ENCODE measurements at places on chromosomes 6 and 20.

DNA sequence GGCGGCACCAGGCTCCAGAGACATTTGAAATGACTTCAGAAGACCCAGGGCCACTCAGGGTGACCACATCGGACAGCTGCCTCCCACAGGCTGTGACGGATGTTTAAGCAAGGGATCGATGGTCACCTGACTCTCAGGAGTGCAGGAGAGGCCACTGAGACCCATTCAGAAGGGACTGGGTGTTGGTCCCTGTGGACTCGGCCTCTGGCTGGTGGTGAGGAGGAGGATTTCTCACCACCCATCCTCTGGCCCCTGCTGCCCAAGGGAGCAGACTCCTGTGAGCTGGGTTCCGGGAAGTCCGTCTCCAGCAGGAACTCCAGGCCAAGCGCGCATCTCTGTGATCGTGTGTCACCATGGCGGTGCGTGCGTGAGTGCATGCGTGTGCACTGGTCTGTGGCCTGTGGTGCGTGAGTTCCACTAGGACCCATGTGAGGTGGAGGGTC is 25.5 kb downstream of the NPEPL1 start:
- DNase-seq = no peak

DNA sequence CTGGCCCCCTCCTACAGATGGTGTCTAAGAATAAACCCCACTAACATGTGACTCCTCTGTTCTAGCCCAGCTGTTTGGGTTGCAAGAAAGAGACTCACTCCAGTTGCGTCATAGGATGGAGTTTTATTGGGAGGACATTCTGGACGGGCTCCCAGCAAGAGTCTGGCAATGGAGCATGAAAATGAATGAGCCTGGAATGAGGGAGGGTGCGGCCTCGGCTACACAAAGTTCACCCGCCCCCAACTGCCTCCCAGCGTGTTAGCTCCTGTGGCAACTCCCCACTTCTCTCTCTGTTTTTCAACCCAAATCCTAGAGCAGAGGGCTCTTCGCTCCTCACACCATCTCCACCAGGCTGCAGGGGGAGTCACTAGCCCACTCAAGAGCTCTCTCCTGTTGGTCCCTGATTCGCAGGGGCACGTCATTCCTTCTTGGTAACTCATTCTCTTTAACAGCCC is 5.1 kb upstream of the ADAM33 start:
- peak; percentile 55 for DNase-seq

- no peak for DNase-seq
Observed at GRCh38 chr20:24339210-24339641, 130.2 kb upstream of the SYNDIG1 start.

DNA sequence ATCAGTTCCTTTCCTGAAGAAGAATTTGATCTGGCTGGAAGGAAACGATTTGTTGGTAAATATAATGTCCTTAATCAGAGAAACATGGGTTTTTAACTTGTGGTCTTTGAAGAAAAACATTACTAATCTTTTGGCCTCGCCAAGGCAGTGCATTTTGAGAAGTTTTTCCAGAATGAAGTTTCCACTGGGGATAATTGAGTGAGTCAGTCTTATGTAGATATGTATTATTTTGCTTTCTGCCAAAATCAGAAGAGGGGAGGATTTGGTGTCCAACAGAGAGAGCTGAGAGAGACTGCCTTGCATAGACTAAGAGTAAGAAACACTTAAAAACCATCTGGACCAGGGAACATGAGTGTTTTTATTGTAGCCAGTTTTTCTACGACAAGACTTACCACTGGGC is 79.9 kb downstream of the FNDC1 start:
- no peak for DNase-seq

DNA sequence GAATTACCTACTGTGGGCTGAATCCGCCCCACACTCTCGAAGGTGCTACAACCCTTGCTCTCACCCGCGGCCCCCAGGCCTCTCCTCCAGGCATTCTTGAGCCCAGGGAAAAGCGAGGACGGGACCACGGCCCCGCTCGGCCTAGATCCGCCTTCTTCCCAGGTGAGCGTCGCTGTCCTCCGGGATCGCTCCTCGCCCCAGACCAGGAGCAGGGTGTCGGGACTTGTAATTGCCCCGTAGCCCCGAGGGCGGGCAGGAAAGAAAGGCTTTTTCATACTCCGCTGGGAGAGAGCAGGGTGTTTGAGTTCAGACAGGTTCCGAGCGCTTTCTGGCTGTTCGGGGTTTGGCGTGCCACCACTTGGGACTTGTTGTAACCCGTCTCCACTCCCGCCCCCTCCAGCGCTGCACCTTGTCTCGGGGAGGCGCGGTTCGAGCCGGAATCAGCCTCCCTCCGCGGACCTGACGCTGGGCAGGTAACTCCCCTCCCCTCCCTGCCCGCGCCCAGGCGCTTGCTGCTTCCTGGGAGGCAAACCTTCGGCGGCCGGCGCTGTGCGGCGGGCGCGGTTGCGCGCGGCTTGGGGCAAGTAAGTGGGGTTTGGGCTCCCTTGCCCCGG is at the start of gene FAM83B:
Gene FAM83B (plus strand): TSS at position 529 of the 614 bp plus-strand sequence. CDS start 23,476 bp downstream, outside the sequence.
- DNase-seq = no peak

GRCh38 chr6:106757267-106757666 is 127.9 kb downstream of the QRSL1 start:
- DNase-seq = no peak

DNA sequence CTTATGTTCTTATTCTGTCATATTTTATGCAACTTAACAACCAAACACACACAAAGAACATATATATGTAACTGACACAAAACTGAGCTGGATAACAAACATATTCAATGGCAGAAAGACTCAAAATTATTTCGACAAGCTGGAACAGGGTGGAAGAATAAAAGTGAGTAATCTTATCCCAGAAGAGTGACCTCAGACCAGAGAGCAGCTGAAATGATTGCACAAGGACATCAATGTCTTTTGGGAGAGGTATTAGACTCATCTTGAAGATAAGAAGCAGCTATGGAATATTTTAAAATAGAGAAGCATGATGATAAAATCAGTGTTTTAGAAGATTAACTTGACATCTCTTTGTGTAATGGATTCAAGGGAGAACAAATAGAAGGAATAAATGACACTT is 191.6 kb upstream of the PRDM1 start:
- DNase-seq = no peak

GRCh38 chr6:14720411-14721102 is 525.3 kb upstream of the JARID2 start:
- DNase-seq = no peak

GRCh38 chr6:158544428-158544827 is 15.5 kb upstream of the TMEM181 start:
- no peak for DNase-seq

- DNase-seq = no peak
Observed at GRCh38 chr6:88975369-88975768, 12.0 kb upstream of the RNGTT start.

DNA sequence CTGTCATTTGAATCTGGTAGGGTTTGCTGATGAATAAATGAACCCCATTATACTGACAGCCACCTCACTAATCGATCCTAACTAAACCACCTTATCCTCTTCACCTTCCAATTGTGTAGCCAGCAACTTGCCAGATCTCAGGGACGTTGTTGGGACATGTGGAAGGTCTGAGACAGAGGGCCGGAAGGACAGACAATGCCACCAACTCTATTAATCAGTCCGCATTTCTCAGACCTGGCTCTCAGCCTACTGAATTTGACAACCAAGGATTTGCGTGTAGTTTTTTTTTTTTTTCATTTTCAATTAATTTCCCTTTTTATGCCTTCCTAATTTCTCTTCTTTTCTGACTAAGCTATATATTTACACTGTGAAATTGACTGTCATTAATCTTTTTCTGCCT is 122.5 kb downstream of the CARMIL1 start:
- DNase-seq = no peak

GRCh38 chr6:23873161-23873560 is 252.9 kb upstream of the NRSN1 start:
- DNase-seq = no peak

DNA sequence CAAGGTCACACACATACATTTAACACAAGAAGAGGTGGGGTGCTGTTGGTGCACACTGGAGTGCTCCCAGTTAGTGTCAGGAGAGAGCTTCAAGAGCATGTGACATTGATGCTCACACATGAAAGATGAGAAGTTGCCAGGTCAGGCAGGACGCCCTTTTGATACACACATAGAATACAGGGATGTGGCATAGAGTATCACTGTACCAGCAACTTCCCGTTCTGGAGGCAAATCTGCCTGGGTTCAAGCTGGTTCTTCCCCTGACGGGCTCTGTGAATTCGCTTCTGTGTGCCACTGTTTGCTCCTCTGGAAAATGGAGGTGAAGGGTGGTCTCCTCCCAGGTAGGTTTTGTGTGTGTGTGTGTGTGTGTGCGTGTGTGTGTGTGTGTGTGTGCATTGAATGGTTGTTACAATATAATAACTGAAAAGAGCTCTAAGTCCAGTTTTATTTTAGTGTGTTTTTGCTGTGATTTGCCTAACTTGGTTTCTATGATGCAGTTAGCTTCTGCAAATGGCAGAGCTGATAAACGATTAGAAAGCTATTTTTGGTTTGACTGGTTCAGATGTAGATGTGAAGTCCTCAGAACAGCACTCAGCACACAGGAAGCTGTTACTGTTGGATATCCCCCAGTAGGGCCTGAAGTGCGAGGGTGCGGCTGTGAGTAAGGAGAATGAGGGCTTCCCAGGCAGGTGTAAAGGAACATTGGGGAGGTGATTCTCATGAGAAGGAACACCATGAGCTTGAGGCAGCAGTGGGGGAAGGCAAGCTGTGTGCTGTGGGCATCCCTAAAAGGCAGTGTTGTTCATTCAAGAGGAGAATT is 53.4 kb downstream of the HIVEP1 start:
- no peak for DNase-seq

DNA sequence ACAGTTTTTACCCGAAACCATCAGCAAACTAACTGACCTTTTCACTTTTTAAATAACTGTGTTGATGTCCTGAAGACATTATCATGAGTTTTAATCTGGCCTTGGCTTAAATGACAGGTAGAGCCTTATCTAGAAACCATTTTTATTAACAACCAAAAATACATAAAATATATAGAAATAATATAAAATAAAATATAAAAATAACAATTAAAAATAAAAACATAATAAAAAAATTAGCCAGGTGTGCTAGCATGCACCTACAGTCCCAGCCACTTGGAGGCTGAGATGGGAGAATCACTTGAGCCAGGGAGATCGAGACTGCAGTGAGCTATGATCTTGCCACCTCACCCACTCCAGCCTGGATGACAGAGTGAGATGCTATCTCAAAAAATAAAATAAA is 21.6 kb downstream of the HMGN3 start:
- DNase-seq = no peak

GRCh38 chr6:122838060-122838780 is 49.2 kb downstream of the SMPDL3A start:
- peak; percentile 5 for DNase-seq

DNA sequence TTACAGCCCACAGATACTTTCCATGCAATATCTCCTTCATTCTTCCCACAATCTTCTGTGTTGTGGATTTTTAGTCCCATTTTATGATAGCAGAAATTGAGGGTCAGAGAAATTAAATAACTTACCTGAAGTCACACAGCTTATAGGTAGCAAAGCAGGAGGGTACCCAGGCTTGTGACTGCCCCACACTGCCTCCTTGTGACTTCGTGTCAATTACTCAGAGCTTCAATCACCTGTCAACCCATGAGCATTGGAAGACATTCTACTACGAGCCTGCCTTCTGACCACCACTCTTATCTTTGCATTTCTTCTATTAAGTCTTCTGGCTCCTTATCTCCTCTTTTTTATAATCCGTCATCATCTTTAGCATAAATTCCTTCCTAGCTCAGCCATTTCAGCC is 71.6 kb upstream of the NRSN1 start:
- DNase-seq = no peak

GRCh38 chr6:85347812-85348211 is 102.1 kb upstream of the NT5E start:
- DNase-seq = no peak

GRCh38 chr6:51105357-51105756 is 286.7 kb downstream of the TFAP2B start:
- DNase-seq = no peak

DNA sequence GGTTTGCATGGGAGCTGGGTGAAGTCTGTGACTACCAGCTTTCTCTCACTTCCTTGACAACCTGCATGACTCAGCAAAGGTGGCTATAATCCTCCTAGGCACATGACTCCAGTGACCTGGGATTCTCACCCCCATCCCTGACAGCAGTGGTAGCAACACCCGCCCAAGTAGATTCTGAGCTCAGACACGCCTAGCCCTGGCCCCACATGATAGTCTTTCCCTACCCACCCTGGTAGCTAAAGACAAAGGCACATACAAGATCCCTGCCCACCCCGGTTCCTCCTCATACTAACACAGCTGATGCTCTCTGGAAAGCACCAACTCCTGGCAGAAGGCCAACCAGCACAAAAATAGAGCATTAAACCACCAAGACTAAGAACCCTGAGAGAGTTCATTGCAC is 25.9 kb upstream of the CRISP1 start:
- DNase-seq = no peak

DNA sequence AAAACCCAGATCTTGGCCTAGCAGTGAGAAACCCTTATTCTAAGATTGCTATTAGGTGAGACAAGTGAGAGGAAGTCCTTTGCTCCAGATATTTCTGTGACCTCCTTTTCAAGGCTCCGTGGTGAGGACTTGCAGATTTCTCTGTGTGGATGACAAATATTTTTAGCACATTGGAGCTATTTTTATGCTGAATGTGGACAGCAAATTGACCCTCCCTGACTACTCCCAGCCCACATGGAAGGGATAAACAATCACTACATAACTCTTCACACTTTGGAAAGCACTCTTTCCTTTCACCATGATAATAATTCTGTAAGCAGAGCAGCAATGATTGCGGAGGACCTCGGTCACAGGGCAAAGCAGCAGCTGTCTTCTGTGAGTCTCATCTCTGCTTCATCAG is 88.0 kb upstream of the ADGRF1 start:
- DNase-seq = no peak

DNA sequence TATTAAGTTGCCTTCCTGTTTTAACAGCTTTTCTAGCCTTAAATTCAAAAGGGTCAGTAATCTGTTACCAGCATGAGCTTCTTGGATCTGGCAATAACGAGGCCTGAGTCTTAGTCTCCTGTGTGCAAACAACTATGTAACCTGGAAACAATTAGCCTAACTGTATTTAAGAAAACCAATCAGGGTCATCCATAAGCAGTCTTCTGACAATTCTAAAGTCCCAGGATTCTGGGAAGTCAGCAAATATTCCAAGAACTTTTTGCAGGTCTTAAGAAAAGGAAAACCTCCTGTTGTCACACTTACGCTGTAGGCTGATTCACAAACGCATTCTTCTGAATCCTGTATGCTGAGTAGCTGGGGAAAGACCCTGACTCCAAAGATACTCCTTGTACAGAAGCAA is 90.4 kb downstream of the COL12A1 start:
- no peak for DNase-seq

GRCh38 chr6:53892707-53893106 is 97.9 kb downstream of the LRRC1 start:
- no peak for DNase-seq

GRCh38 chr6:156419594-156419993 is 357.6 kb upstream of the ARID1B start:
- DNase-seq = no peak

- DNase-seq = no peak
Observed at GRCh38 chr6:113102761-113103160, 754.4 kb upstream of the MARCKS start.

DNA sequence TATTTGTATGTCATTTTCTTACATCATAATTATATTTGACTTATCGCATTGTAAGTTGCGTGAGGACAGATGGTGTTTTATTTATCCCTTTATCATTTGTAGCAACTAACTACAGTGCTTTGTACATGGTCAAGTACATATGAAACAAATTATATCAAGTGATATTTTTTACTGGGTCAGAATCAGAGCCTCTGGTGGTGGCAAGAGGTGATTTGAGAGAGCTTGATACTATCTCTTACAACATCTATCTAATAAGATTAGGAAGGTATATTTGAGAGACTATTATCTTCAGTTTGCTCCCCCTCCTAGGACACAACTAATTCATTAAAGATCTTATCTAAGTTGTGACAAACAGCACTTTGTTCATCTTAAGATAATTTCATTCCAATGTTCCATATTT is 47.7 kb downstream of the BCKDHB start:
- DNase-seq = no peak

All from NCI-H1694 (cell line).